ENCODE measurements at places on chromosomes 5 and 9.

DNA sequence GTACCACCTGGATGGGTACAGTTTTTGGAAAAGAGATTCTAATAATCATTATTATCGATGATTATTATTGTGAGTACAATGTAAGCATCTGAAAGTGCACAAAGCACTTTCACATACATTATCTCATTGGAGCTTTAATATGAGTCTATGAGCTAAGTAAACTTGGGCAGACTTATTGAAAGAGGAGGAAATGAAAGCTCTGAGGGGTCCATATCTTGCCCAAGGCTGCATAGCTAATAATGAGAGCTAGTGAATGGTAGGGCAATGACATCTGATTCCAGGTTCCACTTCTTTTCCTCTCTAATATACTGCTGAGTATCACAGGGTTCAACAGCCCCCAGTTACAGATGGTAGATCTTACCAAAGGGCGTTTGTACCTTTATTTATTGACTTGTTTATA lies 26.1 kb downstream of the TIMD4 start:
- no peak for DNase-seq

DNA sequence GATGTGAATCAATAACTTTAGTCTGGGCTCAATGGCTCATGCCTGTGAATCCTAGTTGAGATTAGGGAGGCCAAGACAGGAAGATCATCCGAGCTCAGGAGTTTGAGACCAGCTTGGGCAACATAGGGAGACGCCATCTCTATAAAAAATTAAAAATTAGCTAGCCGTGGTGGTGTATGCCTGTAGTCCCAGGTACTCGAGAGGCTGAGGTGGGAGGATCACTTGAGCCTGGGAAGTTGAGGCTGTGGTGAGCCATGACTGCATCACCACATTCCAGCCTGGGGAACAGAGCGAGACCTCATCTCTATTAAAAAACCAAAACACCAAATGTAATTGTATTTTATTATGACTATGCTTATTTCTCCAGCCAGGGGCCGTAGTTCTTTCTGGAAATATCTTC lies 69.6 kb upstream of the NR5A1 start:
- no peak for DNase-seq

DNA sequence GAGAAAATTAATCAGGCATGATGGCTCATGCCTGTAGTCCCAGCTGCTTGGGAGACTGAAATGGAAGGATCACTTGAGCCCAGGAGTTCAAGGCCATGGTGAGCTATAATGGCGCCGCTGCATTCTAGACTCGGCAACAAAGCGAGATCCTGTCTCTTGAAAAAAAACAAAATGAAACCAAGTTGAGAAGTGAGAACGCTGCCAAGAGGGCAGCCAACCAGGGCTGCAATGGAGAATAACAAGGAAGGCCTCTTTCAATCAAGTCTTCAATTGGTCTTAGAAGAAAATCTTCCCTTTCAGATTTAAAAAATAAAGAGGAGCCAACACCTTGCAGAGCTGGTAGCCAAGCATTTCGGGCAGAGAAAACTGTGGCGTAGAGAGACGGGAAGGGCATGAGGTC lies 14.7 kb downstream of the KIAA1958 start:
- DNase-seq = peak; percentile 51

- DNase-seq = no peak
Observed at GRCh38 chr5:102737161-102737560, 17.9 kb upstream of the PAM start.

- DNase-seq = no peak
Observed at GRCh38 chr5:8561854-8562253, 692.9 kb downstream of the MTRR start.

GRCh38 chr9:124139001-124139400 lies 118.7 kb upstream of the NEK6 start:
- DNase-seq = no peak

DNA sequence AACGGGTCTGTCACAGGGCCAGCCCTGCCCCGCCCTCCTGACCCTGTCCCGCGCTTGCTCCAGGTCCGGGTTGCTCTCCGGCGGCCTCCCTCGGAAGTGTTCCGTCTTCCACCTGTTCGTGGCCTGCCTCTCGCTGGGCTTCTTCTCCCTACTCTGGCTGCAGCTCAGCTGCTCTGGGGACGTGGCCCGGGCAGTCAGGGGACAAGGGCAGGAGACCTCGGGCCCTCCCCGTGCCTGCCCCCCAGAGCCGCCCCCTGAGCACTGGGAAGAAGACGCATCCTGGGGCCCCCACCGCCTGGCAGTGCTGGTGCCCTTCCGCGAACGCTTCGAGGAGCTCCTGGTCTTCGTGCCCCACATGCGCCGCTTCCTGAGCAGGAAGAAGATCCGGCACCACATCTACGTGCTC lies 4.2 kb downstream of the B4GALT7 start:
- DNase-seq = no peak

DNA sequence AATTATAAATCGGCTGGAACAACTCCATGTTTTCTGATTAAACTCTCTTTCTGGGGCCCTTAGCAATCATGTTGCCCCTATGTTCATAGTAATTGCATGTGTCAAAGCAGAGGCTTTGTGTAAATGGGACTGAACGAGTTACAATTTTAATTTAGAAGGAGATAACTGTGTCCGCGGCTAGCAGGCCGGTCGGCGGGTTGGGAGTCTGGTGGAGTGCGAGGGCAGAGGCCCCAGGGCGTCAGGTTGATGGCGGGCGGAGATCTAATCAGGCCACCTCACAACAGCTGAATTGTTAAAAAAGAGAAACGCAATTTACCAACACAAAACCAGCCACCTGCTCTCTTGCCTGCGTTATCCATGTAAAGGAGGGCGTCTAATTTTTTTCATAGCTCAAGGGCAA lies 134.9 kb upstream of the LPCAT1 start:
- no peak for DNase-seq

DNA sequence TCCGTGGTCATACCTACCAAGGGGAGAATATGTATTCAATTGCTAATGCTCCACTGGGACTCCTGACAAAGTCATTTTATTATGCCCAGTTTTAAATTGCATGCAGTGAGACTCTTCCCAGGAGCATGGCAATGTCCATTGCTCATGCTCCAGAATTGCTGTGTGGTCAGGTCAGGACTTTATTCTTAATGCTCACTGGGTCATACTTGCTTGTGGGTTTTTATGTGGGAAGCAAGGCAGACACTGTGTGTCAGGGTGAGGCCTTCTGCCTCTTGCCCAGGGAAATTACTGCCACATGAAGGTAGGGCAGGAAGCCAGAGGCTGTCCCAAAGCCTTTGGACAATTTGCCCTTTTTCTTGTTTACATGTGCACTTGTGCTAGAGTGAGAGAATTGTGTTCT lies 164.6 kb upstream of the MEF2C start:
- DNase-seq = no peak

All from globus pallidus (tissue), 1 donor.